Activated naive CD4-positive, alpha-beta T cell treated with anti-CD3 and anti-CD28 coated beads for 36 hours (primary cell): ENCODE measurements at places on chromosomes 2 and 18.

GRCh38 chr18:24446953-24447538, 13.4 kb upstream of the HRH4 start:
- no peak for DNase-seq

GRCh38 chr18:1078301-1078700, 173.6 kb downstream of the ADCYAP1 start:
- no peak for DNase-seq

DNA sequence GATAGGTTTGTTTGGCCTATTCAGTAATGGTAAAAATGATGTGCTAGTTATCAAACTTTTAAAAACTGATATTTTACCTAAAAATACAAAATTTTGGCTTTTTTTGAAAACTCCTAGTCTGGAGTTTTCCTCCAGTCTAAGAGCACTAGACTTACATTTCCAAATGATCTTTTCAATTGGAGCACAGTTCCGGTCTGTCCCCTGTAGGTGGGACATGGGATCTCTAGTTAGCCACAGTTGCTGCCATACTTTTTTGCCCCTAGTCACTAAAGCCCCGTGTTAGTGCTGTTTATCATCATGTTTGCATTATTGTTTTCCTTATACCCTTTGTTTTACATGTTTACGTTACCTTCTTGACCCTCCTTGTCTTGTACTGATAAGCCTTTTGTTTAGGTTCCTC, 52.4 kb downstream of the RELCH start:
- no peak for DNase-seq

GRCh38 chr2:60118061-60118460, 435.4 kb downstream of the BCL11A start:
- no peak for DNase-seq

DNA sequence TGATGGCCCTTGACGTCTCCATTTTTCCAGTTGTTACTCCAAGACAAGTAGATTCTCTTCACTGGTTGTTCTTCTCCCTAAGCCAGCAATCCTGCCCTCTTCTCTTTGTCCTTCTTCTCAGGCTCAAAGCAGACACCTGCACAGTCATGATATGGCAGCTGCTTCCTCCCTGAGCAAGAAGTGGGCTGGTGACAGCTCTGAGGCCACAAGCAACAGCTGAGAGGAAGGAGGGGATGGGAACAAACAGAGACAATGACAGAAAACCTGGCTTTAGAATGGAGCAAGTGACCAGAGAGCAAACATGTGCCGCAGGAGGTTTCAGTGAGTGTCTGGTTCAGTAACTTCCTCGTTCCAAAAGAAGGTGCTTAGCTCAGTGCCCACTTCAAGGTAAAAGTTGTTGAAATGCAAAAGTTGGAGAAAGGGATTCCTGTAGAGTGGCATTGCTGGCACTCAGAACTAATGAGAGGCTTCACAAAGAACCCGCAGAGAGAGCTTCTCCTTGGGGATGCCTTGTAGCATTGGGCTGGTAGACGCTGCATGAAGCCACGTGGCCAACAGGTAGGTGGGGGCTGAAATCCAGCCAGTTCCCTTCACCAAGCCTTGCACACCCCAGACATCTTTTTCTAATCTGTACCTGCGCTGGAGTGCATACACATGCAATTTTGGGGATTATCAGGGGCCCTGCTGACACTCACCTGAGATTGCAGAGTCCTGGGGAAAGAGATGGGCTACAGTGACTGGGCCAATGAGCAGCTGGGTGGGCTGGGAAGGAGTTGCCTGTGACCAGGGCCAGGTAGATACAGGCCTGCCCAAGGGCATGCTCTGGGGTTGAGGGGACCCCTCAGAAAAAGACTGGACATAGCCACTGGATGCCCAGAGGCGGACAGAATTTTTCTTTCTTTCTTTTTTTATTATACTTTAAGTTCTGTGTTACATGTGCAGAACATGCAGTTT, 153.3 kb upstream of the RAB12 start:
- DNase-seq: no peak

DNA sequence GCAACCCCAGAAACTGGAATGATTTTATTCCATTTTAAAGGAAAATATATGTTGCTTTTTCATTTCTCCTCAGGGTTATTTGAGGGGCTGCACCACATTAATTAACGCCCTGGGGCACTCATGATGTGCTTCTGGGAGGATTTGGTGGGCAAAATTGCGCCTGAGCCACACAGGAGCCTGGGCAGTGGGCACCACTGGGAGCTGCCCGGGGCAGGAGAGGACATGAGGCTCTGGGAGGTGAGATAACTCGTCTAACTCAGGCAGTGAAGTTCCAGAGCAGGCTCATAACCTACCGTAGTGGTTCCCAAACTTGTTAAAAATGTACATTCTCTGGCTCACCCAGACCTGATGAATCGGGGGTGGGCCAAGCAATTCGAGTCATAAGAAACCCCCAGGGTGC, 68.3 kb downstream of the EDAR start:
- DNase-seq: no peak

DNA sequence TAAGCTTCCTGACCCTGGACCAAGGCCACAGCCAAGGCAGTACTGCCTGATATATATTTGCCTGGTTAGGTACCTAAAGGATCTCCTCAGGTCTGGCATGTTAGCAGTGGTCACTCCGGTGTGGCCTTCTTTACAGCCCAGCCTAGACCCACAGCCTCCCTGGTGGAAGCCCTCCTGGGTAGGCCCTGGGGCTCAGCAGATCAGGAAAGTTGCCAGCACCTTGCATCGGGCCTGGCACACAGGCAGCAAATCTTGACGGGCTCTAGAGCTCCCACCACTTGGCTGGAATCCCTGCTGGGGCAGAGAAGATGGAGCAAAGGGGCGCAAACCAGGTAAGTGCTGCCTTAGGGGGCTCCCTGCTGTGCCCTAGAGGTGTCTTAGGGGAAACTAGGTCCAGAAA, 40.9 kb upstream of the ATP6V1B1 start:
- DNase-seq: no peak

GRCh38 chr2:219041252-219041651, at the start of gene CFAP65:
Gene CFAP65, minus strand, starts transcription at chr2:219041516. Its CDS starts 2,468 bp downstream, at chr2:219039048.
- peak; percentile 65 for DNase-seq

GRCh38 chr18:41938445-41938844, 16.6 kb upstream of the PIK3C3 start:
- no peak for DNase-seq

DNA sequence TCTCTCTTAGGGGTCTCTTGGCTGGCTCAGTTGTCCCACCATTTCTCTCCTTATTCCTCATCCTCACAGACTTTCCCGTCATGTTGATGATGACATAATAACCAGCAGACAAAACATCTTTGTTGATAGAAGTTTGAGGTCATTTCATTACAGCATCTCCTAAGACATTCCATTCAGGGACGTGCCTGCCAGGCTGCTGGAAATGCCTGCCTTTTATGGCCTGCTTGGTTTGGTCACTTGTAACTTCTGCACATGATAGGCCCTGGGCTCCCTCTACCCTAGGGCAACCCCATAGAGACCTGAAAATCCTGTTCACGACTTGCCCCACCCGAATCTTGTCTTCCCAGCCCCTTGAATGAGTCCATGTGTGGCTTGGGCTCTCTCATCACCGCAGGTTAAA, 81.7 kb downstream of the SDC1 start:
- no peak for DNase-seq

GRCh38 chr2:197297266-197297665, 13.3 kb downstream of the ANKRD44 start:
- no peak for DNase-seq

DNA sequence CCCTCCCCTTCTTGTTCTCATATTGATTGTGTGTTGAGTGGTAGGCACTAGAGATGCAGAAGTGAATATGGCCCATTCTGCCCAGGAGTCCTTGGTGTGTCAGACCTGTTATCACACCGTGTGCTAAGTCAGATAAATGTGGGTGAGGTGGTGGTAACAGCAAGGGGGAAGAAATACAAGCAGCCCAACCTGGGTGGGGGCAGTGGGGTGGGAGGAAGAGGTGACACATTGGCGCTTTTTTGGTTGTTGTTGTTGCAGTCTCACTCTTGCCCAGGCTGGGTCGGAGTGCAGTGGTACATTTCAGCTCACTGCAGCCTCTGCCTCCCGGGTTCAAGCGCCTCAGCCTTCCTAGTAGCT, 12.8 kb downstream of the B3GNT2 start:
- DNase-seq: no peak

- DNase-seq: no peak
Observed at GRCh38 chr18:59279722-59280121, 6.5 kb upstream of the RAX start.

- DNase-seq: no peak
Observed at GRCh38 chr2:201406077-201406662, 45.1 kb downstream of the TRAK2 start.

DNA sequence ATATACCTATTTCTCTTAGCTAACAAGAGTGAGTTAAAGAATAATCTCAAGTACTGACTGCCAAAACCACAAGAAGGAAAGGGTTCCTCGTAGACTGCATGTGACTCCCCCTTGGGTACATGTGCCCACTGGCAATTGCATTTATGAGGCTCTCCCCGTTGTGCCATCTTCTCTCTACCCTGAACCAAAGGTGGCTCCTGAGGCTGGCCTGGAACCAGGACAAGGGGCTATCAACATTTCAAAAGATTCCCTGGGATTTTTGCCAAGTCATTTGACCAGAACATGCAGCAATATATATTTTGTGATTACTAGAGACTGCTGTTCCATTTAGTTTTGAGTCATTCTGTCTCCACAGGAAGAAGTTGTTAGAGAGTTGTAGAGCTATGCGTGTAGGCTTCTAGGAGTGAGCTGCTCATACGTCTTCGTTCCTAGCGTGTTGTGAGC, 45.8 kb downstream of the LAMA3 start:
- DNase-seq: no peak
